ENCODE measurements at places on chromosomes 4 and X.

GRCh38 chr4:181420950-181421349, 822.3 kb upstream of the TENM3 start:
- no peak for DNase-seq

GRCh38 chrX:113384628-113385027, 544.0 kb upstream of the AMOT start:
- DNase-seq: no peak

- peak; percentile 8 for DNase-seq
These were observed 164.9 kb downstream of the MAML3 start for GRCh38 chr4:139988863-139989765.

GRCh38 chr4:121736735-121737351, 28.1 kb downstream of the SMIM43 start:
- no peak for DNase-seq

GRCh38 chr4:77203380-77204197, 46.6 kb downstream of the CCNG2 start:
- DNase-seq: peak; percentile 27

GRCh38 chrX:39750848-39751247, 346.9 kb downstream of the BCOR start:
- DNase-seq: no peak

All from stimulated activated CD4-positive, alpha-beta T cell treated with anti-CD3 and anti-CD28 coated beads, TNF-alpha, amount 100 ng/mL, for 1 hour (primary cell).